Iris pigment epithelial cell (primary cell): ENCODE measurements at places on chromosomes 6 and 20.

DNA sequence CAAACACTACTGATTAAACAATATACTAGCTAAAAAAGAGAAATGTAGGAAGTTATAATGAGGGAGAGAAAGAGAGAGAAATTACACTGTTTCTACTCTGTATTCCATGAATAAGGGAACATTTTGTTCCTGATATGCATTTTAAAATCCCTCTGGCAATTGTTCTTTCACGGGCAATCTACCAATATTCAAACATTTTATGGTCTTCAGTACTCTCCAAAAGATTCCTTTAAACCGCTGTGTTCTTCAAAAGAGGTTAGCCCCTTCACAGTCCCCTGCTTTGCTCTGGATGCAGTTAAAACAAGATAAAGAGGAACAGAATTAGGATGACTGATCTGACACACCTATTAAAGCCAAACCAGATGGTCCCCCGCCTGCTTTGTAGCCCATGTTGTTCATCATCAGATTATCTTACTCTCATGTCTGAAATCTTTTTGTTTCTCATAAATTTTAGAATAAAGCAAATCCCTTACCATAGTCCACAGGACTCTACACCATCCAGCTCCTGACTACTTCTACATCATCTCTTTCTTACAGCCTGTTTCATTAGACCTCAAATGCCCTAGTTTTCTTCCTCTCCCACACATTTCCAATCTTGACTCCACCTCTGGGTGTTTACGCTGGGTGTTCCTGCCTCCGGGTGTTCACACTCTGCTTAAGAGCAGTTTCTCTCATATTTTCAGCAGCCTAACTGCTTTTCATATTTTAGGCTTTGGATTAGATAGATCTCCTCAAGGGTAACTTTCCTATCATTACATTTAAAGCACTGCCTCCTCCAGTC lies 399.7 kb downstream of the COL12A1 start:
- peak; percentile 7 for DNase-seq

DNA sequence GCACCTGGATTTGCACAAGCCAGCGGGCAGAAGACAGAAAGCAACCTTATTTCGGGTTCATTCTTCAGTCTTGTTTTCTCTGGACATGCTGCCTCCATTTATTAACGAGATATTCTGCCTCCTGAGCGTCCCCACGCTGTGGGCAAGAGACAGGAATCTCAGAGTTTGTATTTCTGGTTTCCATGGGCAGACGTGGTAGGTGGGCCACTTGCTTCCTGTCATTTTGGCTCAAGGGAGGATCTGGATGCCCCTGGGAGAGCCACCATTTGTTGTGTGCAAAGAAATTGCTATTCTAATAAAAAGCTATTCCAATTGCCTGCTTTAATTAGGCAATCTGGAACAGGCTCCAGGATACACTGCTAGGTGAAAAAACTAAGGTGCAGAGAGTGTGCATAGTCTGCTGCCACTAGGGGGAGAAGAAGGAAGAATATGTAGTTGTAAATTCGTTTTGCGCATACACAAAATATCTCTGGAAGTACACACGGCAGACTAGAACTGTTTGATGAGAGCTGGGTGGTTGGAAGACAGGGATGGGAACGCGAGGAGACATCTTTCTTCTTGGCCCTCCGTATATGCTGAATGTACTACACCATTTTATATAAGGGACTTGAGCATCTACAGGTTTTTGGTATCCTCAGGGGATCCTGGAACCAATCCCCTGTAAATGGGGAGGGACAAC lies 30.1 kb upstream of the SLC16A10 start:
- peak; percentile 52 for DNase-seq

- peak; percentile 78 for DNase-seq
Observed at GRCh38 chr20:5612581-5613301, 137.5 kb upstream of the SHLD1 start.

GRCh38 chr6:70652216-70652615 lies 15.5 kb upstream of the SMAP1 start:
- no peak for DNase-seq
